MG63 (cell line): ENCODE measurements at places on chromosomes 1 and 21. TPM values are rescaled to one million over a fixed set of nuclear protein-coding genes. Genes with fewer than 3 reads are reported as not detected.

SFN gene
- not detected in 2 replicates for total RNA-seq

PCAT6 gene
- total RNA-seq = not detected in 2 replicates

PLA2G4A gene
- 14.7 and 23.1 TPM in 2 replicates for total RNA-seq

LRRC8D gene
- 21.2 and 21.5 TPM in 2 replicates for total RNA-seq
